ENCODE measurements at places on chromosomes 6 and 20. TPM values are rescaled to one million over a fixed set of nuclear protein-coding genes. Genes with fewer than 3 reads are reported as not detected.

The KHDC1L gene
- polyA plus RNA-seq, result 0.34 TPM

The AIG1 gene
- polyA plus RNA-seq, result 117 TPM

- no peak for DNase-seq
These were observed 137.3 kb upstream of the PDE10A start for GRCh38 chr6:165800337-165800736.

GRCh38 chr6:158559895-158560835, at the start of gene TMEM181:
Gene TMEM181 (plus strand): TSS chr6:158560091. CDS start chr6:158560225, 134 bp downstream.
- no peak for DNase-seq

- DNase-seq, result no peak
These were observed 9.3 kb upstream of the EDN1 start for GRCh38 chr6:12280902-12281301.

GRCh38 chr6:82083646-82084045, 163.9 kb downstream of the IBTK start:
- no peak for DNase-seq

DNA sequence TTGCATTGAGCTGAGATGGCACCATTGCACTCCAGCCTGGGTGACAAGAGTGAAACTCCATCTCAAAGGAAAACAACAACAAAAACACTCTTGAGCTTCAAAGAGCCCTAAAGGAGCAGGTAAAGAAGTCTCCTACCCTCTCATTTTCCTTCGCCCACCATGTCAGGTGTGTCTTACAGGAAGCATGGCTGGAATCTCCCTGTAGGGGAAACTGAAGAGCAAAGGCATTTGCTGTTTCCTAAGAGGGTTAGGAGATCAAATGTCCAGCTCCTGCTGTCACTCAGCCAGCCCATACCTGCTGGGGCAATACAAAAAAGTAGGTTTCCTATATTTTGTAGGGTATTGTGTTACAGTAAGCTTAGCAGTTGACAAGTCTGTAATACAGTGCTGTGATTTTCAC, 43.3 kb downstream of the SPATA2 start:
- no peak for DNase-seq

- DNase-seq, result no peak
These were observed 357.6 kb upstream of the ARID1B start for GRCh38 chr6:156419594-156419993.

GRCh38 chr6:125924169-125924568, 32.4 kb upstream of the HINT3 start:
- DNase-seq, result no peak

GRCh38 chr6:166109608-166110007, 58.0 kb downstream of the TBXT start:
- no peak for DNase-seq

DNA sequence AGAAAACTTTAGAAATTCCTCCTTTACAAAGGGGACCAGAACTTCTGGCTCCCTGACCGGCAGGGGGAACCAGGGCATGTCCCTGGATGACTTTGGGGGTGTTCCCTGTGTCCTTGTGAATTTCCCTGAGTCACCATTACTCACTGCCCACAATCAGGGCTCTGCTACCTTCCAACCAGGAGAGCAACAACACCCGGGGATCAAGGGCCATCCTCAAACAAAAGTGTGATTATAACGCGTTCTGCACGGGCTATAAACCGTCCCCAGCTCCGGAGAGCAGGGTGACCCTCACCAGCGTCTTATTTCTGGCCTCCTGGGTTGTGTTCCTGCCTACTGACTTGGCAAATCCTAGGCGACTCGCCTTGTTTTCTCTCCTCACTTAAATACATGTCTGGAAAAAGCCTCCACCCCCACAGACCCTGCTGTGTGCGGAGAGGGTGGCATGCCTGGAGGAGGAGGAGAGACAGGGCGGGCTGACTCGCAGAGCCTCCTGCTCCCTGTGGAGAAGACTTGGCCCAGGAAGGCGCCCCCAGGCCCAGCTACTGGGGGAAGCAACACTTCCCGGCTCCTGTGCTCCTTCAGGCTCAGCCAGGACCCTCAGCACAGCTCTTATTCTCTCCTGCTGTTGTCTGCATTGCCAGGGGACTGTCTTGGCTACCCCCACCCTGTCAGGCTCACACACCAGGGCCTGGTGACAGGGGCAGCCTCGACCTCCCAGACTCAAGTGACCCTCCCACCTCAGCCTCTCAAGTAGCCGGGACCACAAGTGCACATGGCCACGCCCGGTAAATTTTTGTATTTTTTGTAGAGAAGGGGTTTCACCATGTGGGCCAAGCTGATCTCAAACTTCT, 54.1 kb downstream of the FGD2 start:
- no peak for DNase-seq

- DNase-seq, result no peak
These were observed 61.1 kb upstream of the GTSF1L start for GRCh38 chr20:43787937-43788336.

- DNase-seq, result no peak
These were observed 303.9 kb upstream of the MAP3K7 start for GRCh38 chr6:90890683-90891330.

- DNase-seq, result no peak
These were observed 20.6 kb upstream of the CHMP4B start for GRCh38 chr20:33790566-33790965.

DNA sequence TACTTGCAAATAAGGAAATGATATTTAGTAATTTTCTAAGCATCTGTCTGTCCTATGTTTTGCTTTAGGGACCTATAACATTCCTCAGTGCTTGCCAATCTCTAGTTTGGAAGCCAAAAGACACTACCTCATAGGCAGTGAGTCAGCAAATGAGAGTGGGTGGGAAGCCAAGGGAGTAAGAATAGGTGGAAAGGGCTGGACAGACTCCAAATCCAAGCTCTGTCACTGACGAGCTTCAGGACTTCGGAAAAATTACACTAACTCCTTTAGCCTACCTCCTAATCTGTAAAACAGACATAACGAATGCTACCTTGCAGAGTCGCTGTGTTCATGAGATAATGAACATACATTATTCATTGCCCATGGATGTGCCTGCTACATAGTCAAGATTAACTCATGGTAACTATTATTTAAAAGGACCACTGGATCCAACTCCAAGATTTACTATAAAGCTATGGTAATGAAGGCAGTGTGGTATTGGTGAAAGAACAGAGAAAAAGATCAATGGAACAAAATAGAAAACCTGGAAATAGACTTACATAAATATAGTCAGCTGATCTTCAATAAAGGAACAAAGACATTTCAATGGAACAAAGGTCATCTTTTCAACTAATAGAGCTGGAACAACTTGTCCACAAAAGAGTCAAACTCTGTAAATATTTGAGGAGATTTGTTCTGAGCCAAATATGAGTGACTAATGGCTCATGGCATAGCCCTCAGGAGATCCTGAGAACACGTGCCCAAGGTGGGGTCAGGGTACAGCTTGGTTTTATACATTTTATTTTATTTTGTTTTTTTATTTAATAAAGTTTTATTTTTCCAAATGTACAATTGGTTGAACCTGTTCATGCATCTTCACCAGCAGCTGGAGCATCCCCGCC, 64.1 kb downstream of the FAM50B start:
- DNase-seq, result no peak

DNA sequence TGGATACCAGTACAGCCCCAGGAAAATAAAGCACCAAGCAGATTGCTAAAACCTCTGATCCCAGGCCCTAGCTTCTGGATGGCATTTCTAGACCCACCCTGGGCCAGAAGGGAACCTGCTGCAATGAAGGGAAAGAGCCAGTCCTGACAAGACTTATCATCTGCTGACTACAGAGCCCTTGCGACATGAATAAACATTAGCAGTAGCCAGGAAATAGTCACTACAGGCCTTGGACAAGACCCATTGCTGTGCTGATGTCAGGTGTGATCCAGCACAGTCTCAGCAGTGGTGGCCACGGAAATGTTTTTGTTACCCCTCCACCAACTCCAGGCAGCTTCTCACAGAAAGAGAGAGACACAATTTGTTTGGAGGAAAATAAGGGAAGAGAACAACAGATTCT, 399.3 kb downstream of the HAO1 start:
- DNase-seq, result no peak

- DNase-seq, result no peak
These were observed 72.7 kb downstream of the METTL24 start for GRCh38 chr6:110285306-110286060.

DNA sequence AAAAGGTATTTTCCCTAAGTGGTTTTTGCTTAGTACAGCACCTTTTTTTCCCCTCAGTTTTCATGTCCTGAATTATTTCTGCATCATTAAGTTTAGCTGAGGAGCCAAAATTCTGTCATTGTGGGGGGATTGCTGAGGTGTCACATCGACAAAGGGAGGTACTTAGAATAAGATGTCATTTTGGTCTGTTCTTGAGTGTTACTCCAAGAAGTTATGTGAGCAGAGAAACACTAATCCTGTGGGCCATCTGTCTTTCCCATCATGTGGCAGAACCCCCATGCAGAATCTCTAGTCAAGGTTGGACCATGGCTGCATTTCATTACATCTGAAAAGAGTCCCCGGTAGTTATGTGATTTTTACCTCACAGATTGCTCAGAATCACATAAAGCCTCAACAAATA, 167.8 kb upstream of the CENPW start:
- DNase-seq, result no peak

DNA sequence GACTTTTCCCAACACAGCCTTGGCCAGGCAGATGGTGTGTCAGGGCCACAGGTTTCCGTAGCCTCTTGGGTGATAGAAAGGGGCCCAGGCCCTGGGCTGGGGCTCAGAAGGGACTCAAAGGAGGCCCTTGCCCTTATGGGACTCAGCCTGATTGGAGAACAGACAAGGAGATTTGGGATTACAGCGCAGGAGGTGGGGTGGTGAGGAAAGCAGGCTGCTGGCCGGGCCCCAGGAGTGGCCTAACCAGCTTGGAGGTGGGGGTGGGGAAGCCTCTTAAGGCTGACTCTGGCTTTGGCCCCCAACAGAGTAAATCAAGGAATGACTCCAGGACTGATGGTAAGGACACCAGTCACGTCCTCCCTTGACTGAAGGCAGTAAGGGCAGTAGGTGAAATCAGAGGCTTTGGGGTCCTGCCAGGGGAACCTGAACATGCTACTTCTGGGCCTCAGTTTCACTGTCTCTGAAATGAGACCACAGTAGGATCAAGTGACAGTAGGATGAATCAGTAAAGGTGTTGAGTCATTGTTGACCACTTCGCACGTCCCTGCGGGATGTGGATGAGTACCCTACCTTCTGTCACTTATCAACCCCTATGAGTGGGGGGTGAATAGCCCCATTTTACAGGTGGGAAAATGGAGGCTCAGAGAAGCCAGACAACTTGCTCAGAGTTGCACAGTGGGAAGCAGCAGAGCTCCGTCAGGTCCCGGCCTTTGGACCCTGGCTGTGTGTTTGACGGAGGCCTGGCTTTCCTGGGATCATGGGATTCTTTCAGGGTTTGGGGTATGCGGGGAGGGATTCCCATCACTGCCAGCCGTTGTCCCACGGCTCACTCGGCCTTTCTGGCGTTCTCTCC, 4.5 kb downstream of the SNAI1 start:
- DNase-seq, result no peak

Data from right renal pelvis (tissue), 4 donors.